T-helper 22 cell (primary cell): ENCODE measurements at places on chromosomes 16 and 17.

DNA sequence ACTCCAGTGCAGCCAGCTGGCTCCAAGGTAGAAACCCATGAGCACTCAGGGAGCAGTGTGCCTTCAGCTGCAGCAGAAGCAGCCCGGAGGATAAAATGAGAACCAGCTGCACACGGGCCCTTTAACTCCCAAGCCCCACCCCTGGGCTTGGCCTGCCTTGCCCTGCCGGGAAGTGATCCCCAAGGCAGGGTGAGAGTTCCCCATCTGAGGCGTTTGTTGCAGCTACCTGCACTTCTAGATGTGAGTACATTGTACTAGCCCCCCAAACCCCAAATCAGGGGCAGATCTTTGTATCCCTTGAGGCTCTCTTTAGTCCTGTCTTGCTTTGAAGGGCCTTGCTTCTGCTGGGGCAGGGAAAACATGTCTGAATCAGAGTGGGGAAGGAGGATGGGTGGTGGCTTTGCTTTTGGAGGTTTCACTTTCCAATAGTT, at the start of gene MVP:
Gene MVP (plus strand): TSS at position 192 of the 431 bp plus-strand sequence. CDS start 10,088 bp downstream, outside the sequence.
- DNase-seq = no peak

DNA sequence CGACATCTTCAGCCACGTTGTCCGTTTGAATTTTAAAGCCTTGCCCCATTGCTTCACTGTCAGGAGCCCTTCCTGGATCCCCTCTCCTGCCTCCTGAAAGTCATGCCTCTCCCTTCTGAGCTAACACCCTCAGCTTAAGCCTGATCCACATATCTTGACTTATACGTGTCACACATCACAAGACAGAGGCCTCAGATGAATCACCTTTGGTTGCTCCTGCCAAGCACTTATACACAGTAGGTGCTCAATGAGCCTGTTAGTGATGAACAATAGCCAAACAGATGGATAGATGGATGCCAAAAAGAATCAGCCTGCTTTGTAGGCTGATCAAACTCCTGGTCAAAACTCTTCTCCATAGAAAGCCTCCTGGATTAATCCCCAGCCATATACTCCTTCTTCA, 31.8 kb downstream of the PITPNM3 start:
- no peak for DNase-seq

GRCh38 chr16:399340-400019, 2.2 kb upstream of the DECR2 start:
- no peak for DNase-seq

GRCh38 chr16:51095084-51095881, 55.8 kb downstream of the SALL1 start:
- no peak for DNase-seq

DNA sequence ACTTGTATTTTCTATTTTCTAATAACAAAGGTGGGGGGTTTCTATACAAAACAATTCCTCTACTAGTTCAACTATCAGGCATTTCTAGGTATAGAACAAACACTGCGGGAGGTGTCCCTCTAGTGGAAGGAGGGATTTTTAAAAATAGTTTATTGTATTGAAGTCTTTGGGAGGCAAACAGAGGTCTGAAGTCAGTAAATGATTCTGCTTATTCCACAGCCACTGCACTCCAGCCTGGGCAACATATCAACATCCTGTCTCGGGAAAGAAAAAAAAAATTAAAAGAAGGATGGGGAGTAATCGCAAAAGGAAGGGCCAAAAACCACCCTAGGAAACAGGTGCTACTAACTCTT, 648 bp upstream of the ERCC4 start:
- DNase-seq = no peak

- no peak for DNase-seq
Observed at GRCh38 chr16:57007530-57007929, 18.2 kb downstream of the NLRC5 start.

GRCh38 chr17:36534840-36535668, at the start of the genes MYO19 and PIGW:
MYO19 (minus strand) TSS chr17:36534868; CDS start chr17:36532538, 2,330 bp downstream.
PIGW (plus strand) TSS chr17:36534987; CDS start chr17:36537102, 2,115 bp downstream.
- DNase-seq = peak; percentile 75

- DNase-seq = no peak
Observed at GRCh38 chr17:39461926-39462569, 762 bp downstream of the CDK12 start.

- DNase-seq = no peak
Observed at GRCh38 chr17:38456031-38456815, 28.0 kb downstream of the ARHGAP23 start.

DNA sequence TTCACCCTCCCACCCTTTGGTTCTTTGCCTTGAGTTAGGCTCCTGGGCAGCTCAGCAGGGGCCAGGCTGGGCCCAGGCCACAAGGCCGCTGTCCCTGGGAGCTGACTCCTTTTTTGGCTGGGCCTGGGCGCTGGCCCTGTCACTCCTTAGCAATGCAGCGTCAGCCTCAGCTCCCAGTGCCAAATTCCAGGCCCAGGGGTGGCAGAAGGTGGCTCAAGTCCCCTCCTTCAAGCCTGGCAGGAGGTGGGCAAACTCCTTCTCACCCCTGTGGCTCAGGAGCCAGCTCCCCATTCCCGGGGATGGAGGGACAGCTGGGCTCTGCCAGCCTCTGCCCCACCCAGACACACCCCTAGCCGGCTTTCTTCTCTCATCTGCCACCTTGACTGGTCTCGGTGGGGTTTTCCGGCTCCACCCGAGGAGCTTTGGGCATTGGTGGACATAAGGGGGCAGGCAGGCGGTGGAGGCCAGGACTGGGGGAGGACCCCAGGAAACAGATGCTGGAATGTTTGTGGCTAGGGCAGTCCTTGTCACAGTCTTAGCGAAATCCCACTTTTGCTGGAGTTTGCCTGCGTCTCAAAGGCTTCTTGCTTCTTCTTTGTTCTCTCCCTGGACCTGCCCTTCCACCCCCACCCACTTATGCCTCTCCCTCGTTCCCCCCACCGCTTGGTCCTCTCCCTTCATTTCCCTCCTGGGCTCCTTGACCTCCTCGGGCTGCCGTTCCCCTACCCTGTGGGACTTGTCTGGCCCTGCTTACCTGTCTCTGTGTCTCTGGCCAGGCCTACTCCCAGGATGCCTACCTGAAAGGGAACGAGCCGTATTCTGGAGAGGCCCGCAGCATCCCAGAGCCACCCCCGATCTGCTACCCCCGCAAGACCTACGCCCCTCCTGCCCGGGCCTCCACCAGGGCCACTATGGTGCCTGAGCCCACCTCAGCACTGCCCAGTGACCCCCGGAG, 37.4 kb downstream of the ARHGAP23 start:
- DNase-seq = no peak

DNA sequence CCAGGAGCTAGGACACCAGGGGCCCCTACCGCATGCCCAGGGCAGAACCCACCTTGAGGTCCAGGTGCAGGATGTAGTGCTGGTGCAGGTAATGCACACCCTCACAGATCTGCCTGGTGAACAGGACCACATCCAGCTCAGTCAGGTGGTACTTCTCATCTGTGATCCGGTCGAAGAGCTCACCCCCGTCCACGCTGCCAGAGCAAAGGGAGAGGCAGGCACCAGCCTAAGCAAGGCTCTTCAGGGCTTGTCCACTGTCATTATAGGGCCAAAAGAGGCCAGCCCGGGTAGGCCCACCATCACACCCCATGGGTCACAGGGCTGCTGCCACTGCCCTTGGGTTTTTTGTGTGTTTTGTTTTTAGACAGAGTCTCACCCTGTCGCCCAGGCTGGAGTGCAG, 21.0 kb downstream of the MYLK3 start:
- no peak for DNase-seq

GRCh38 chr16:69123910-69124309, 8.5 kb downstream of the CHTF8 start:
- peak; percentile 39 for DNase-seq

- no peak for DNase-seq
Observed at GRCh38 chr17:1726626-1727257, 2.2 kb downstream of the WDR81 start.
